T-helper 17 cell (primary cell): ENCODE measurements at places on chromosomes 7 and 10.

DNA sequence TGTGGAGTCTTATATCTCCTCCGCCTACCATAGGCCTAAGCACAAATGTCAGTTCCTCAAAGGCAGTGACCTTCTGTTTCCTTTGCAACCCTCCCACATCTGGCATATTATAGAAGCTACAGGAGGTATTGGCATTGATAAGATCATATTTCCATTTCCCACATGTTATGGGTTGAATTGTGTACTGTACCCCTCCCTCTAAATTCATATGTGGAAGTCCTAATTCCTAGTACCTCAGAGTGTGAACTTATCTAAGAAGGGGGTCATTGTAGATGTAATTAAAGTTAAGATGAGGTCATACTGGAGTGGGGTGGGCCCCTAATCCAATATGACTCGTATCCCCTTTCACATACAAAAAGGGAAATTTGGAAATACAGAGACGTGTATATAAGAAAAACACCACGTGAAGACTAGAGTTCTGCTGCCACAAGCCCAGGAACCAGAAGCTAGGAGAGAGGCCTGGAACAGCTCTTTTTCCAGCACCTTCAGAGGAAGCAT, 6.1 kb upstream of the LAMB4 start:
- DNase-seq, result no peak

DNA sequence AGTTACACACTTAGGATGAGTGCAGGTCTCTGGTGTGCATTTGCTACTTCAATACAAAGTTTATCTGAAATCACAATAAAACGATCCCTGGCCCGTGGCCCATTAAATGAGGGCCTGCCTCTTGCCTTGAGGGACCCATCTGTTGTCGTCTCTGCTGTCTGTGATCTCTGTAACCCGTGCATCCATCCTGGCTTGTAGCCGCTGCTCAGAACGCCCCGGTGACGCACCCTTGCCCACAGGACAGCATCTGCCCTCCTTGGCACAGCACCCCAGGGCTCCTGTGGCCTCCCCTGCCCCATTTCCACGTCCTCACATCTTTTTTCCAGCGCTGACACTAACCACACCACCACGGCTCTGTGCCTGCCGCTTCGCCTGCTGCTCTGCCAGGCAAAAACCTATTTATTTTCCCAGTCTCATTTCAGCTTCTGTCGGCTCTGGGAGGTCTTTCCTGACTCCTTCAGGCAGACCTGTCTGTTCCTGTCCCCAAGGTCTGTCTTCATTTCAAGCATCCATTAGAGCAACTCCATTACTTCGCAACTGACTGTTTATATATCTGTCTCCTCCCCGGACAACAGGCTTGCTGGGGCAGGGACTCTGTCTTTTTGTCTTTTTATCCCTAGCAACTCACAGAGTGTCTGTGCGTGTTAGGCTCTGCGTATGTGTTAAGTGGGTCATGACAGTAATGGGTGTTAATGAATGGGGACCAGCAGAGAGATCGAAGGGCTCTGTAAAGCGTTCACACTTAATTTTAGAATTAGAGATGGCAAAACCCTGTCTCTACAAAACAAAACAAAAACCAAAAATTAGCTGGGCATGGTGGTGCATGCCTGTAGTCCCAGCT, 16.4 kb downstream of the CARD11 start:
- DNase-seq, result no peak

GRCh38 chr10:56881218-56881617, 520.2 kb upstream of the ZWINT start:
- DNase-seq, result no peak

GRCh38 chr7:51645702-51646298, 329.2 kb upstream of the COBL start:
- DNase-seq, result no peak

DNA sequence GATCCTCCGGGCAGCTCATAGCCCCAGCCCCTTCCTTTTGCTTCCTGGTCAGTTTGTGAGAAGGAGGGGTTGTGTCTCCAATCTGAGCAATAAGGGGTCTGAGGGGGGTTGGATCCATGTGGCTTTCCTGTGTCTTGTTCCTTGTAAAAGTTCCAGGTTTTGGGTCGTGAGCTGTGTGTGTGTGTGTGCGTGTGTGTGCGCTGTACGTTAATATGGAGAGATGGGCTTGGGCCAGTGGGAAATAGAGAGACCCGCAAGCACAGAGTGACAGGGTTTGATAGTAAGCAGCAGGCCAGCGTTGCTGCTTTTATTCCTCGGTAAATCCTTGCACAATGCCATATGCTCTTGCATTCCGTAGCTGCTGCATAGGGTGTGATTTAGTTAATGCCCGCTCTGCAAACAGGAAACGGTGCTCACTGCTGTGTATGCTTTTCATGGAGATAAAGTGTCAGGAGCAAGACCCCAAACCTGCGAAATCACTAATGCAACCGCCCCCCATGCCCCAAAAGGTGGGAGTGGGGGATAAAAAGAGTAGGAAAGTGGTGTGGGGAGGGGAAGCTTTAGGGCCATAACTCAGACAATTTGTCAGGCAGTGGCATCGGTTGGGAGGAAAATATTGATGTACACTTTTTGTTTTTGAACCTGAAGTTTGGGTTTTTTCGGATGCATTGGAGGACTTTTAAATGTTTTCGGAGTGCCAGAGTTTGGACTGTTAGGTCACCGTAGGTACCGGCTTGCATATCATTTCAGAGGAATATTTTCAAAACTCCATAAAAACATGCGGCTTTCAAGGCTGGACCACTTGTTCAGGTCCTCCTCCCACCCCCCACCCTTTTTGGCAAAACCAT, 108.7 kb downstream of the TCF7L2 start:
- DNase-seq, result no peak
